Fibroblast of the aortic adventitia (primary cell): ENCODE measurements at places on chromosomes 12 and 14. TPM values are rescaled to one million over a fixed set of nuclear protein-coding genes. Genes with fewer than 3 reads are reported as not detected.

SUPT16H gene
- total RNA-seq, result 81.3 and 107 TPM in 2 replicates

- DNase-seq, result peak; percentile 39
Measured at GRCh38 chr12:106135781-106136180, 3.0 kb downstream of the NUAK1 start.

DNA sequence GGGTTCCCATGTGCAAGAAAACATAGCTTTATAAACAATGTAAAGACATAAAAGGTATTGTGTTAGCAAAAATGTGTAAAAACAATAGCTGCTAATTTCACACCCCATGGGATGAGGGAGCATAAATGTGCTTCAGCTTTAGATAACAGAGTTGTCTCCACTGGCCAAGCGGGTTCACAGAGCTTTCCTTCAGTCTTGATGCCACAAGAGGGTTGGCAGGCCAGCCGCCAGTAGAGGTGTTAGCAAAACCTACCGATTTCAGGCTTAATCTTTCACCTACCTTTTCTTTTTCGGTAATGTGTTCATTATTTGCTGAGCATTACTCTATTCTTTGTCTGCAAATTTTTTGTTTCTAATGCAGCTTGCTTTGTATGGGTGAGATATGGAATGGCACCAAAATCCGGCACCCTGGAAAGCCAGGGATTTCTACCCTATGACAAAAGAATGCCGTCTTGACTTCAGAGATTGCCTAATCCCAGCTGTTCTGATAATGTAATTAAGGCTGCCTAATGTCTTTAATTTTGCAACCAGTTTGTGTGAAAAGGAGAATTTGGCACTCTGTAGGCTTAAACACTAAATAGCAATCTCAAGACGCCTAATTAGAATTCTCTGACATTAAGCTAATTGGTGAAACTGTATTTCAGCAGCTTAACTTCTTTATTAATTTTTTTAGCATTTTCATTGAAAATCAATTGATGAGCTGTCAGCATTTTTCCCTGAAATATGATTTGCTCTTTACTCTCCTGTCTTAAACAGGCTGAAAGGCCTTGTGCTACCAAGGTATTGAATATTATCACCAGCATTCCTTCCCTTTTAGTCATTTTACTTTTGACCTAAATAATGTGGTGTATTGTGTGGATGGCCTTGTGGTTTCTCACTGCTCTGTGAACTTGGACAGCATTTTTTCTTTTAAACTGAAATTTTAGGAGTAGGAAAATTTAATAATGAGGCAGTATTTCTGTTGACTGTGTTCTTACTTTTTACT is 60.7 kb downstream of the POLR3B start:
- peak; percentile 89 for DNase-seq

- peak; percentile 39 for DNase-seq
Measured at GRCh38 chr14:74941676-74942097, 13.7 kb downstream of the PGF start.

- DNase-seq, result no peak
Measured at GRCh38 chr12:52581066-52581465, 7.4 kb upstream of the KRT74 start.

DNA sequence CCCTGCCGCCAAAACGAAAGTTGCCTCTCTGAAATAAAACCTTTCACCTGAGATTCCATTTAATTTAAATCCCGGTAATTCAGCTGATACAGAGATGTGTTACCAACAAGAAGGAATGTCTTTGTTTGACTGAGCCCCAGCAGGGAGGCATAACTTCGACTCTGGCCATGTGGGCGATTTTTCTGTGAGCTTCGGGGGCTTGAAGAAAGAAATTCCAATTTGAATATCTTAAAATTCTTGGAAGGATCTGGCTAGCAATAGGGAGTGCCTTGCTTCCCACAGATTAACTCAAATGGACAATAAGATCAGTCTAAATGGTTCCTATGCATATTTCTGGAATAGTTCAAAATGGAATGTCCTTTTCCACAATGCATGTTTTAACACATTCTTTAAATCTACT is 252.5 kb upstream of the TMPO start:
- DNase-seq, result no peak

CELA1 gene
- 0.25 TPM in 1 of 2 replicates, not detected in the other for total RNA-seq

DNA sequence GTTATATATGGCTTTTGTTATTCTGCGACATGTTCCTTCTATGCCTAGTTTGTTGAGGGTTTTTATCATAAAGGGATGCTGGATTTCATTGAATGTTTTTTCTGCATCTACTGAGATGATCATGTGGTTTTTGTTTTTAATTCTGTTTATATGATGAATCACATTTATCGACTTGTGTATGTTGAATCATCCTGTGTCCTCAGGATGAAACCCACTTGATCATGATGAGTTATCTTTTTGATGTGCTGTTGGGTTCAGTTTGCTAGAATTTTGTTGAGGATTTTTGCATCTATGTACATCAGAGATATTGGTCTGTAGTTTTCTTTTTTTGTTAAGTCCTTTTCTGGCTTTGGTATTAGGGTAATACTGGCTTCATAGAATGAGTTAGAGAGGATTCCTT is 291.2 kb downstream of the AKAP6 start:
- DNase-seq, result no peak

DNA sequence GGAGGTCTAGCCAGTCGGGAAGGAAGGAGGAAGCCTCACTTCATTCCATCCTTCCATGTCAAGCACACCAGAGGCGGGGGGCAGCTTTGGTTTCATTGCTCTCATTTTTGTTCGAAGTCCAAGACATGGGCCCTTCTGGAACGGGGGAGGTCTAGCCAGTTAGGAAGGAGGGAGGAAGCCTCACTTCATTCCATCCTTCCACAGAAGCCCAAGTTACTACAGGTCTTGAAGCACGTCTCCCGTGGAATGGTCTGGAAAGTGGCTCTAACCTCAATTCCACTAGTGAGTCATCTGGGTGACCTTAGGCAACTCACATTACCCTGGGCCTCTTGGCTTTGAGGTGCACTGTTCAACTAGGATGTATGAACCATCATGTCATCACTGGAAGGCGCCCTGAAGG is 156.3 kb downstream of the NTF3 start:
- DNase-seq, result no peak

- DNase-seq, result no peak
Measured at GRCh38 chr12:4471256-4471655, 25.6 kb upstream of the FGF6 start.

DNA sequence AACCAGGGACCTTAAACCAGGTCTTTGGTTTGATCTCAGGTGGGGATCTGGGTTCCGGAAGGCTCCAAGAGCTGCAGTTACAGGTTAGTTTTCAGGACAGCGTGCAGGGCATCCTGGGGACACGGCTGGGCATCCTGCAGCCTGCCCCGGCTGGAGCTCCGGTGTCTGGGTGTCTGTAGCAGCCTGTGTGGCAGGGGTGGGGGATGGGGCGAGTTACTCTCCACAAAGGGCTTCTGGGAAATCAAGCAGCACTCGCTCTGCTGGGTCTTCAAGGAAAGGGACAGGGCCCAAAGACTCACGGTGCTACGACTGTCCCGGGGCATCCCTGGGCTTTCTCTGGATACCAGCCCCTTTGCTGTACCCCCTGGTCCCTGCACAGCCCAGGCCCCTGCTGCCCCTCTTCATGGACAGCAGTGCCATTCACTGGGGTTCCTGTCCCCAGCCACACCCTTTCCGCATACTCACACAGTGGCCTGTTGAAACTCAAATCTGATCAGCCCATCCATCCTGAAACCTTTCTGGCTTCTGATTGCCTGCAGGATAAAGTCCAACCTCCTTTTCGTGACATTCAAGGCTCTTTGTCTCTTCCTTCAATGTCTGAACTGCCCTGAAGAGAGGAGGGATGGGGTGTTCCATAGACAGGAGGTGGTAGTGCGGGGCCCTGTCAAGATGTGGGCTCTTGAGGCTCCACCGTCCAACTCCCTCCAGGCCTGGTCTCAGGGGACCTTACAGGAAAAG is 22.2 kb upstream of the PPP1R13B start:
- DNase-seq, result no peak

FOXG1 gene
- total RNA-seq, result 0.63 TPM in 1 of 2 replicates, not detected in the other

ADGRD1 gene
- 1.2 and 22.3 TPM in 2 replicates for total RNA-seq

- no peak for DNase-seq
Measured at GRCh38 chr14:65045709-65046108, 56.6 kb downstream of the MAX start.

DNA sequence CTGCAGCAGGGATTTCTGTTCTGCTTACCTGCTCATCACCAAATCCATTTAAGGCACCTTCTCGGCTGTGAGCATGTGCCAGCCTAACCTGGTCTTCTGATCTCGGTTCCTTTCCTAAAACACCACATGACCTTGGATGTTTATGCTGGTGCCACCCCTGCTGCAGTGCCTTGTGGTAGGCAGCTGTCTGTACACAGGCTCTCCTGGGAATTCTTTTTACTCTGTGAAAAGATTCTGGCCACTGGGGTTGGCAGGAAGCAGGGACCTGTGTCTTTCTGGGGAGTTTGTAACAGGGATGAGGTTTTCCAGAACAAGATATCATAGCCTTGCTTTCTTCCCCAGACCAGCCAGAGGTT is 10.4 kb upstream of the PLEKHG3 start:
- no peak for DNase-seq

LRRIQ1 gene
- total RNA-seq, result 1.5 and 2.7 TPM in 2 replicates

GRCh38 chr12:240566-240965 is 22.1 kb downstream of the SLC6A13 start:
- DNase-seq, result no peak

LTBP2 gene
- 58.5 and 157 TPM in 2 replicates for total RNA-seq

CPNE6 gene
- not detected in 2 replicates for total RNA-seq

DNA sequence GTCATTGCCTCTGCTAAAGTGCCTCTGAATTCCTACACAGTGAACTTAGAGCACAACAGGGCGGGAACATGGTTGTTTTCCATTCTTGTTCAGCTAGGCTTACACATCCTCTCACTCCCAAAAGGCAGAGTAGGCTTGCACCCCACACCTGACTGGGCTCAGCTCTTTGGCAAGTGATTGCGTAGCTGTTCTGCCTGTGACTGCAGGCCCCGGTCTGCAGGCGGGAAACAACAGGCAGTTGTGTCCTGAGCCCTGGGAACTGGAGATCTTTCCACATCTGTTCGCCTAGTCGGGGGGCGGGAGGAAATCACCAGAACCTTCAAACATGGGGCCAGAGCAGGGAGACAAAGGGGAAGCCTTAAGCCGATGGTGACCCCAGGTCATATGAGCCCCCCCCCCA is 274.7 kb downstream of the ZFP36L1 start:
- DNase-seq, result no peak

MYO1H gene
- not detected in 2 replicates for total RNA-seq

- peak; percentile 37 for DNase-seq
Measured at GRCh38 chr12:21638054-21638891, 19.4 kb downstream of the LDHB start.

DNA sequence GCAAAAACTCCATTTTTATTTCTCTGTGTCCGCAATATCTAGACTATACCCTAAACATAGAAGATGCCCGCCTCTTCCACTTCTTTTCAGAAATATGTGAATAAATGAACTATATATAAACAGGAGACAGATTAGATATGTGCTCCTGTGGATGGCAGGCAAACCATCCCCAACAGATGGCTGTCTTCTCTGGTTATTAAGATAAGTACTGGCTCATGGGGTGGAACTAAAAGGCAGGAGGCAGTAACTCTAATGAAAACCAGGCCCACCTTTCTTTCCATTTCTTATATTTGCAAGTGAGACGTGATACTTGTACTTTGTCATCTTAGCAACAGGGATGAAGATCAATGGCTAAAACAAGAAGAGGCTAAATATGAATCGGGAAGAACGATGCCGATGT is 20.2 kb downstream of the E2F7 start:
- DNase-seq, result no peak

GRCh38 chr14:67447033-67447381 is 35.0 kb upstream of the PLEK2 start:
- DNase-seq, result no peak

DNA sequence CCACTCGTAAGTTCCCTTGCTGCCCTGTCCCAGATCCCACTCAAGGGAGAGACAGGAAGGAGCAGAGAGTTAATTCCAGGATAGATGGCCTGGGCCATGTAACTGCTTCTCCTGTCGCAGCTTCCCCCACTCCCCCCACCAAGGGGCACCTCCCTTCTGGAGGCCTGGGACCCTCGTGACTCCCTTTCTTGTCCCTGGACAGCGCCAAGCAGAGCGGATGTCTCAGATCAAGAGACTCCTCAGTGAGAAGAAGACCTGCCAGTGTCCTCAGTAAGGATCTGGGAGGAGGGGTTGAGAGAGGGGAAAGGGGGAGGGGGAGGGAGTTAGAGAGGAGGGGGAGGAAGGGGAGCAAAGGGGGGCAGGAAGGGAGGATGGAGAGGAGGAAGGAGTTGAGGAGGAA is 3.0 kb upstream of the GPR162 start:
- no peak for DNase-seq

- no peak for DNase-seq
Measured at GRCh38 chr12:51866762-51867161, 18.2 kb upstream of the FIGNL2 start.

- DNase-seq, result no peak
Measured at GRCh38 chr12:34395056-34396005, 373.0 kb downstream of the ALG10 start.
